ENCODE measurements at places on chromosomes 6 and 20.

DNA sequence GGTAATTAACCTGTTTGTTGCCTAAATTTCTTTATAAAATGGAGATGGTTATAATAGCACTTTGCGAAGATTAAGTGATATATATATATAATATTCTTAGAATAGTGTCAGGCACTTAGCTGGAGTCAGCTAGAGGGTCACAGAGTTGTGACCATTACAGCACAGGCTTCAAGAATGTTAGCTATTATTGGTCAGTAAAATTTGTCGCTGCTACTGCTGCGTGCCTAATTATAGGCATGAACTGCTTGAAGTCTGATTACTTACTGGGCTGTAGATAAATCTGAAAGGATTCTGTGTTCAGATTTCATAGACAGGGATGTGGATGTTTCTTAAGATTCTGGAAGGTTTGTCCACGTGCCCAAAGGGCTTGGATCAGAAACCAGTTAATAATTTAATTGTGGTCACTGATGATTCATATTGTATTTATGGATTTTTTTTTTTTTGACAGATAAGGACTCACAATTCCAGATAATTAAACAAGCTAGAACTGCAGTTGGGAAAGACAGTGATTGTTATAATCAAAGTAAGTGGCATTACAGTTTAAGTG is 4.7 kb downstream of the SNRNP48 start:
- no peak for DNase-seq

GRCh38 chr20:46962452-46963195 is 68.0 kb downstream of the EYA2 start:
- DNase-seq, result no peak

DNA sequence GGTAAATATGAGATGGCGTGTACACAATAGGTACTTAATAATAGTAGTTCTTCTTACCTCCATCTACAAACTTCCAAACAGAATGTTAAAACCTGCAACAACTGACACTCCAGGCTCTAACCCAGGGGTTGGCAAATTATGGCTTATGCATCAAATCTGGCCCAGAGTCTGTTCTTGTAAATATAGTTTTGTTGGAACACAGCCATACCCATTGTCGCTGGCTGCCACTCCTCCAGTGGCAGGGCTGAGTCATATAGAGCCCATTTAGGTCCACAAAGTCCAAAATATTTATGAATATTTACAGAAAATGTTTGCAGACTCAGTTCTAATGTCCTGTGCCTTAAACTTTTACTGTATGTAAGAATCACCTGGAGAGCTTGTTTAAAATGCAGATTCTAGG is 69.9 kb upstream of the BTBD3 start:
- DNase-seq, result no peak

DNA sequence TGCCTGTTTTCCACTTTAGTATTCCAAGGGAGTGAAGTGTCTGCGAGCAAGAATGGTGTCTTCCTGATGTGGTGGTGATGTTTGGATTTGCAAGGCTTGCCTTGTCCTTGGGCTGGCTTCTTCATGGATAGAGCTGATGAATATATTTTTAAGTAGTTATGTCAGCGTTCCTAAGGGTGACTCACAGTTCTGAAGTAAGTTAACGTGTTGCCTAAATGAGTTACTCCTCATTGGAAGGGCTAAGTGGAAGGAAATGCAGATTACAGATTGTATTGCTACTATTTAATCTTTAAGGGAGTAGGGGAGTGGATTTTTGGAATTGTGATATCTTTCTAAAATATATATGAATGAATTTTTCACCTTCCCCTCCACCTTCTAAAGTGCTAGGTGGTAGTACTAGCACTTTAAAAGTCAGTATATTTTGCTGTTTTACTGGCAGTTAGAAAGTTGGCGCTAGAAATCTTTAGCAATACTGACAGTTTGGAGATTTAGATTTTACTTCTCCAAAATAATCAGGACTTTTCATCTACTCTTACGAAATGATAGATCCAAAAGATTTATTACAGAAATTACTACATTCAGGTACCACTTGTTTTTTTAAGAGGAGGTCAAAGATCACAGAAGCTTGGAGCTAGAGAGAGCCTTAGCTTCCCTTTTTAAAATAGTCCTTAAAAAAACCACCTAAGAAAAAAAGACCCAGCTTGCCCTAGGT is 197.4 kb downstream of the JARID2 start:
- DNase-seq, result no peak

DNA sequence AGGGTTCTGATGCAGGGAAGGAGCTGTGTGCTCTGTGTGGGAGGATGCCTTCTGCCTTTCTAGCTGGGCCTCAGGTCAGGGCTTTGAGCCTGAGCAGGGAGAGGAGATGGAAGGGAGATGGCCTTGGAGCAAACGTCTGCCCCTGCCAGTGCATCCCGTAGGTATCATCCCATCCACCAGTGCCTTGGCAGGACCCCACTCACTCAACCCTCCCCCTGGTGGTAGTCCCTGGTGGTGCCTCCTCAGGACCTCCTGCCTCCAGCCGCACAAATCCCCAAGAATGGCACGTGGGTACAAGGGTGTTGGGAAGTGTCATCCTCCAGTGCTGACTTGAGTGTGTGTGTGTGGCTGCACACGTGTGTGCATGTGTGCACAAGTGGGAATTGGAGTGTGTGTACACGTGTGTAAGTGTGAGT is 23.1 kb upstream of the MICB start:
- peak; percentile 67 for DNase-seq

DNA sequence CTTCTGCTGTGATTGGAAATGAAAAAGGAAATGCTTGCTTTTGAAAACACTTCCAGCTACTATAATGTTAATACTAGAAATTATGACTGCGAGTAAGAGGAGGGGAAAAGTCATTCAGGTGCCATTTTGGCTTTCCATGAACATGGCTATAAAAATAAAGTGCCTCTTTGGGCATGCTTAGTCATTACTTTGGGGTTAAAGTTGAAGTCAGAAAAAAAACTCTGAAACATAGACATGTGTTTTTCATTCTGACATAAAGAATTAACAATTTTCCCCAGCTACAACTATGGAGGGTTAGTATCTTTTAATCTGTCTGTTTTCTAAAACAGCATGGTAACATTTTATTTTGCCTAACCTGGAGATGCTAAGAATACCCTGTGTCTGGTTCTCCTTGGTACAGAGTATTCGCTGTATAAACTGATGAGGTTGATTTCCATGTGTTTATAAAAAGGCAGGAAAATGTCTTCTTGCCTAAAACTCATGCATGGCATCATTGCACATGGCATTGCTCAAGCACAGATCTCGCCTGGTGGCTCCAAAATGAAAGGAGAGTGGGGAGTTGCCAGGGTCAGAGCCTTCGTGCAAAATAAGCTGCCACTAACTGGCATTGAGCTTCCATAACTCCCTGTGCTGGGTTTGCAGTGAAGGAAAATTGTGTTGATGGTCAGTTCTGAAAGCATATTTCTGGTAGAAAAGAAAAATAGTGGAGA is 188.9 kb downstream of the KCNQ5 start:
- no peak for DNase-seq

DNA sequence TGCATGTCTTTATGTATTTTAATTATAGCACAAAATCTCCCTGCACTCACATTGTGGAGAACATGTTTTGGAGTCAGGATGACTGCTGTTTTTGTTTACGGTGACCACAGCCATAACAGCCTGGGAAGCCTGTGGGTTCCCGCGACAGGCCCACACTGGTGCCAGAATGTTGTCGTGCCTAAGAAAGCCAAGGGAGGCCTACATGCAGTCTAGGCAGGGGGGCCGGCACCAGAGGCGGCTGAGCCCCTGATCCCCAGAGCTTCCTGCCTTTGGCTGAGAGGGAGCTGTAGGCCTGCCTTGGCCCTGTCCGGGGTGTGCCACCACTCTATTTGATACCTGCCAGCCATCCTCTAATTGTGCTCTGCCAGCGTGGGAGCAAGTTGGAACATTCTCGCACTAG is 46.7 kb downstream of the TBC1D7 start:
- no peak for DNase-seq

DNA sequence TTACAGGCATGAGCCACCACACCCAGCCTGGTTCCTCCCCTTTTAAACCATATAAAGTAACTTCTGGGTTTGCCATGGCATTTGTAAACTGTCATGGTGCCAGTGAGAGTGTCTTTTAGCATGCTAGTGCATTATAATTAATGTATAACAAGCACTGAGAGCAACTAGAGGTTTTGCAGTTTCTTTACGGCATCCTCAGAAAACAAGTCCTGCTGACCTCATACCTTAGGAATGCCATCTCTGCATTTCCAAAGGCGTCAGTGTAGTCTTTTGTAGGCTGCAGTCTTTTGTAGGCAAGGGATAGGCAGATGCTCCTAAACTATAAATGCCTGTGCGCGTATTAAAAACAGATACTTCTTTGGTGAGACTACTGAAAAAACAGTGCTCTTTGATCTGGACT is 75.0 kb upstream of the EZR start:
- peak; percentile 68 for DNase-seq

DNA sequence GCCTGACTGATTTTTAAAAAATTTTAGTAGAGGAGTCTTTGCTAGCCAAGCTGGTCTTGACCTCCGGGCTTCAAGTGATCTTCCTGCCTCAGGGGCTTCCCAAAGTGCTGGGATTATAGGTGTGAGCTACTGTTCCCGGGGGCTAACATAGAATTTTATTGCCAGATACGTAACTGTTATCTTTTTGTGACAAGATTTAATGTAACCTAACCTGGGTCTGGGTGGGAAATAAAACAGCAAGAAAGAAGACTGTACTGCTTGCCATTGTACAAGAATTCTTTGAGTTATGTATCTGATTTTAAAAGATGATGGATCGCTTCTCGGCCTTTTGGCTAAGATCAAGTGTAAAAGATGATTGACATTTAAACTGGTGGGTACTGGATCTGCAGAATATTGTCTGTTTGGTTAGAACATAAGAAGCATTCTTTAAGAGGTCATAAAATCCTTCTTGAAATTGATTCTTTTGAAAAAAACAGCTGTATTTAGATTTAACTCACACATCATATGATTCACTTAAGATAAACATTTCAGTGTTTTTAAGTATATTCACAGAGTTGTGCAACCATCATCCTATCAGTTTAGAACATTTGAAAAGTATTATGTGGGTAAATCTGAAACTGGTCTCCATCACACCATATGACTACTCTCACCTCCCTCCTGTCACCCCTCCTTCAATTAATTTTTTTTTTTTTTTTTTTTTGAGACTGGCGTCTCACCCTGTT is 21.6 kb downstream of the TPX2 start:
- no peak for DNase-seq

DNA sequence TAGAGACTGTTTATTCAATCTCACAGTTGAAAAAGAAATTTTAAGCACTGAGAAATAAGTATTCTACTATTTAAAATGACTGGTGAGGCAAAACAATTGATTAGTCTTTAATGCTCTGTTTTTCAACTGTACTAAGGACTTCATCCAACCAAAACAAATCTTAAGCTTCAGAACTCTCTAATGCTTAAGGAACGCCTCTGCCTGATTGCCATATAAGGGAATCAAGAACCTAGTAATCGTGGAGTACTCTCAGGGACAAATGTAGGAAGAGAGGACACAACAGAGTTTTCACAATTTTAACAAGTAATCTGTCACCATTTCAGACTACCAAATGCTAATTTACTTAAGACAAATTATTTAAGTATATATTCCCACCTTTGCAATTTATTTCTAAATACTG is 16.1 kb downstream of the FBXO30 start:
- peak; percentile 20 for DNase-seq

DNA sequence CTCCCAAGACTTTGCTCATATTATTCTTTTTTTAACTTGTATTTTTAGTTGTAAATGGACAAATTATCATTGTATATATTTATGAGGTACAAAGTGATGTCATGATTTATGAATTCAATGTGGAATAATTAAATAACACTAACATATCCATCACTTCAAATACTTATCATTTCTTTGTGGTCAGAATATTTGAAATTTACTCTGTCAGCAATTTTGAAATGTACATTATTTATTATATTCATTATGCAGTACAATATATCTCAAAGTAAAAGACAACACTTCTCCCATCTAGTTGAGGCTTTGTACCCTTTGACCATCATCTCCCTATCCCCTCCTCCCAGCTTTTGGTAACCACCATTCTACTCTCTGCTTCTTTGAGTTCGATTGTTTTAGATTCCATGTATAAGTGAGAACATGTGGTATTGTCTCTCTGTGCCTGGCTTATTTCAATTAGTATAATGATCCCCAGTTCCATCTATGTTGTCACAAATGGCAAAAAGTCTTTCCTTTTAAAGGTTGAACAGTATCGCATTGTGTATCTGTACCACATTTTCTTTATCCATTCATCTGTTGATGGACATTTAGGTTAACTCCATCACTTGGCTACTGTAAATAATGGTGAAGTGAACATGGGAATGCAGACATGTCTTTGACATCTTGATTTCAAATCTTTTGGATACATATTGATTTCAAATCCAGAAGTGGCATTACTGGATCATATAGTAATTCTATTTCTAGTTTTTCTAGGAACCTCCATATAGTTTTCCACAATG is 197.2 kb downstream of the KIF6 start:
- no peak for DNase-seq

DNA sequence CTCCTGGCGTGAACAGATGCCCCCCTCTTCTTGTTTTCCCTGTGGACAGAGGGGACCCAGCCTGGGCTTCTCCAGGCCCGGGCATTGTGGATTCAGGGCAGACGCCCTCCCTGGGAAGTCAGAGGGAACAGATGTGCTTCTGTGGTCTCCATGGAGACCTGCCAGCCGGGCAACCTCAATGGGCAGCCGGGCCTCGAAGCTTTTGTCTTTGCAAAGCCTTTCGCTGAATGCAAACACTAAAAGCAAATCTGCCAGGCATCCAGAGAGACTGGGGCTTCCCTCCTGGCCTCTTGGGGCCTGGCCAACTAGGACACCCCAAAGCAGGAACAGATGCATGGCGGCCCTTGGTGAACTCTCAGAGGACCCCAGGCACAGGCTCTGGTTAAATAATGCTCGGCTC is 370.0 kb upstream of the SULF2 start:
- DNase-seq, result no peak

DNA sequence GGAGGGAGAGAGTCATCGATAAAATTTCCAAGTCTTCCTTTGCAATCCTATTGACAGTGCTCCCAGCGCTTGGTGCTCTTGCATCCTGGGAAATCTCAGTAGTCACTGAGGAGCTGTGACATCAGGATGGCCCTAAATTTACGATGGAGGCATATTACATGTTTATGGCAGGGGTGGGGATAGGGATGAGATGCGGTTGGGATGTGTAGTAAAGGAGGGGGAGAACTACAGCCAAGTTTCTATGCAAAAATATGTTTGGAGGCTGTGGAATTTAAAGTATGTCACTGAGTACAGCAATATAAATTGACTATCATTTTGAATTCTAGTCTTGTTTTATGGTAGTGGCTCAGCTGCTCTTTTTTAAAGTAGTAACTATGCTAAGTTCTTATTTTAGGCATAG is 544.9 kb downstream of the PKHD1 start:
- DNase-seq, result no peak

DNA sequence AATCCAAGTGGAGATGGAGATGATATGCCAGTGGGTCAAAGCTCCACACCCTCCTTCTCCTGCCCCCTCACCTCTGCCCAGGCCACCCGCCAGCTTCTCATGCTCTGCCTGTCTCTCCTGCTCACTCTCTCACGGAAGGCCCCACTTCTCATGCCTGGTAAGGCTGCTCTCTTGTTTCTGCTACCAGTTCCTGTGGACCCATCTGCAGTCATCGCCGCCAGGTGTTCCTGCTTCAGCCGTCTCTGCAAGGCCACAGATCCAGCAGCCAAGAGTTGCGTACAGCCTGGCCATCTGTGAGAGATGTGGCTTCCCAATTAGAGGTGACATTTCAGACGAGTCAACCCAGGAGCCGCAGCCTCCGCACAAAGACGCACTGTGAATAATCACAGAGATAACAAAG is 40.8 kb upstream of the NXT1 start:
- no peak for DNase-seq

All from iPS-NIHi11 (cell line).